Cortex of kidney (tissue), 1 donor: ENCODE measurements at places on chromosomes 5 and 9.

- no peak for DNase-seq
Observed at GRCh38 chr9:93121316-93122241, 12.5 kb downstream of the NINJ1 start.

DNA sequence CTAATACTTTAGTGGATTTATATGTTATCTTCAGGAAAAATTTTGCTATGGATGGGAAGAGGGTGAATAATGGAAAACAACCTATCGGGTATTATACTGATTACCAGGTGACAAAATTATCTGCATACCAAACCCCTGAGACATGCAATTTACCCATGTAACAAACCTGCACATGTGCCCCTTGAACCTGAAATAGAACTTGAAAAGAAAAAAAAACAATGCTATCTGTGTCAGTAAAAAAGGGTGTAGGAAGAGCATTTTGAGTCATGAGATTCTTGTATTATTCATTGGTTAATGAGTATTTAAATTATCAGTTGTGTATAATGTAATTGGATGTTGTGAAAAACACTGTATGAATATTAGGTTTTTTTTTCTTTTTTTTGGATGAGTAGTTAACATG, 75.4 kb downstream of the PRR16 start:
- DNase-seq: no peak

GRCh38 chr5:174729075-174729680, 4.8 kb downstream of the MSX2 start:
- DNase-seq: no peak

GRCh38 chr9:130780865-130781504, 54.1 kb upstream of the ABL1 start:
- no peak for DNase-seq

- no peak for DNase-seq
Observed at GRCh38 chr5:6704361-6704851, 8.8 kb upstream of the TENT4A start.

GRCh38 chr9:7452378-7452777, 347.2 kb downstream of the DMAC1 start:
- DNase-seq: no peak

DNA sequence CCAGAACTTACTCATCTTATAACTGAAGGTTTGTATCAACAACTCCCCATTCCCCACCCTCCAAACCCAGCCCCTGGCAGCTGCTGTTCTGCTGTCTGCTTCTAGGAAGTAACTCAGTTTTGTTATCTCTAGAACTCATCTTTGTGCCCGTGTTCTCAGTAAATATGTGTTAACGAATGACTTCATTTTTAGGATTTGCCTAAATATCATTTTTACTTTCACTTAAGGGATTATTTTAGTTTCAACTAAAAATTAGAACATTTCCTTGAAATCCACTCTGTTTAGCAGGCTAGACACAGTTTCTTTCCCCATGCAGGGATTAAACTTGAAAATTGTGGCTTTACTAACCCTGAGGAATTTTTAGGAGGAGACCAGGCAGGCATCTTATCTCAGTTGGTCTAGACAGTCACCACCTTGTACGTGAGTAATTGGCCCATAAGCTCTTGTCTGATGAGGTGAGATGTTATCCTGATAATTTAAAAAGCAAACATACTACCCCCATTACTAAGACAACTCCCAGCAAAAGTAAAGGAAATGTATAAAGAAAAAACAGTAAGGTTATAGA, 68.2 kb upstream of the TNFAIP8 start:
- DNase-seq: no peak

GRCh38 chr5:40555886-40556285, 123.8 kb upstream of the PTGER4 start:
- DNase-seq: no peak

DNA sequence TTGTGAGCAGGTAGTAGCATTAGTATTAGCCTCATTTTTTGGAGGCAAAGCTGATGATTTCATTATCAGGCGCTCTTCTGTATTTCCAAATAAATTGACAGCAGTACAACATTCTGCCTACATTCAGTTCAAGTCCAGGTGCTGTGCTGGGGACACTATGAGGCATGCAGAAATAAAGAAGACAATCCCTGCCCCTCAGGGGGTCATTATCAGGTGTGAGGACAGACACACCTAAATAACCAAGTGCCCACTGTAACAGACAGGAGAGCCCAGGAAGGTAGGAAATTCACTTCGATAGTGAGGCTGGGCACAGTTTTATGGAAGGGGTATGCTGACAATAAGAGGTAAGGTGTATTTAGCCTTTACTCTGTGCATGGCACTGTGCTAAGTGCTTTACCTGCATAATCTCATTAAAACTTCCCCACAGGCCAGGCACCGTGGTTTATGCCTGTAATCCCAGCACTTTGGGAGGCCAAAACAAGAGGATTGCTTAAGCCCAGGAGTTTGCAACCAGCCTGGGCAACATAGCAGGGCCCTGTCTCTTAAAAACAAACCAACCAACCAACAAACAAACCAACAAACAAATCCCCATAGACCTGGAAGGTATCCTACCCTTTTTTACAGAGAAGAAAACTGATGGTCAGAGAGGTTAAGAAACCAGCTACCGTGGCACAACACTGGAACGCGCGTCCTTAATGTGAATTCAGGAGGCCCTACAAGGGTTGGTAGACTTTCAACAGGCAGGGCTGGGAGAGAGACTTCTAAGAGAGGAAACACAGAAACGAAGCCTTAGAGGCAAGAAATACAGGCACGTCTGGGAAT, 17.5 kb upstream of the GPX3 start:
- no peak for DNase-seq

- DNase-seq: no peak
Observed at GRCh38 chr5:169335806-169336205, 34.9 kb upstream of the SLIT3 start.

GRCh38 chr5:172319708-172320441, 36.3 kb upstream of the UBTD2 start:
- DNase-seq: no peak

DNA sequence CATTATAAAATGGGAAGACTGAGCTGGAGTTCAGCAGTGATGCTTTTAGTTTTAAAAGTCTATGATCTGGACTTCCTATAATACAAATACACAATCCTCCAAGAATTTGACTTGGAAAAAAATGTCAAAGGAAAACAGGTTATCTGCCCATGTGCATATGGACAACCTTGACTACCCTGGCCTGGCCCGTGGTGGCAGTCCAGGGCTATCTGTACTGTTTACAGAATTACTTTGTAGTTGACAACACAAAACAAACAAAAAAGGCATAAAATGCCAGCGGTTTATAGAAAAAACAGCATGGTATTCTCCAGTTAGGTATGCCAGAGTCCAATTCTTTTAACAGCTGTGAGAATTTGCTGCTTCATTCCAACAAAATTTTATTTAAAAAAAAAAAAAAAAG, 17.3 kb downstream of the MOCS2 start:
- DNase-seq: no peak

- no peak for DNase-seq
Observed at GRCh38 chr5:125452991-125453390, 706.6 kb upstream of the ZNF608 start.

DNA sequence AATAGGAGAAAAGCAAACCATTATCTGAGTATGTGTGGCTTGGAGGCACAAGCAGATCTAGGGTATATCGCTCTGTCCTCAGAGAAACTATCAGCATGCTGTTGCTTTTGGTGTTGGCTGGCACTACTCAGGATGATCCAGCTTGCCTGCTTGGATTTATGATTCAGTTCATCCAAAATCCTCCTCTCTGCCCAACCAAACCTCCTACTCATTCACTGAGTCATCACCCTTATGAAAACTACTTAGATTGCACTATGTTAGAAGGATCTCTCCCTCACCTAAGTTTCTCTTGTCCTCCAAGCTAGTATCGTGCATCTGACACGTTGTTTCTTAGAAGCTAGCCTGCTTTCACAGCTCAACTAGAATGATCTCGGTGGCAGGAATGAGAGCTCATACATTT, 14.2 kb upstream of the ZBED3 start:
- DNase-seq: no peak

GRCh38 chr5:96133341-96134079, 171.9 kb upstream of the ELL2 start:
- DNase-seq: no peak

DNA sequence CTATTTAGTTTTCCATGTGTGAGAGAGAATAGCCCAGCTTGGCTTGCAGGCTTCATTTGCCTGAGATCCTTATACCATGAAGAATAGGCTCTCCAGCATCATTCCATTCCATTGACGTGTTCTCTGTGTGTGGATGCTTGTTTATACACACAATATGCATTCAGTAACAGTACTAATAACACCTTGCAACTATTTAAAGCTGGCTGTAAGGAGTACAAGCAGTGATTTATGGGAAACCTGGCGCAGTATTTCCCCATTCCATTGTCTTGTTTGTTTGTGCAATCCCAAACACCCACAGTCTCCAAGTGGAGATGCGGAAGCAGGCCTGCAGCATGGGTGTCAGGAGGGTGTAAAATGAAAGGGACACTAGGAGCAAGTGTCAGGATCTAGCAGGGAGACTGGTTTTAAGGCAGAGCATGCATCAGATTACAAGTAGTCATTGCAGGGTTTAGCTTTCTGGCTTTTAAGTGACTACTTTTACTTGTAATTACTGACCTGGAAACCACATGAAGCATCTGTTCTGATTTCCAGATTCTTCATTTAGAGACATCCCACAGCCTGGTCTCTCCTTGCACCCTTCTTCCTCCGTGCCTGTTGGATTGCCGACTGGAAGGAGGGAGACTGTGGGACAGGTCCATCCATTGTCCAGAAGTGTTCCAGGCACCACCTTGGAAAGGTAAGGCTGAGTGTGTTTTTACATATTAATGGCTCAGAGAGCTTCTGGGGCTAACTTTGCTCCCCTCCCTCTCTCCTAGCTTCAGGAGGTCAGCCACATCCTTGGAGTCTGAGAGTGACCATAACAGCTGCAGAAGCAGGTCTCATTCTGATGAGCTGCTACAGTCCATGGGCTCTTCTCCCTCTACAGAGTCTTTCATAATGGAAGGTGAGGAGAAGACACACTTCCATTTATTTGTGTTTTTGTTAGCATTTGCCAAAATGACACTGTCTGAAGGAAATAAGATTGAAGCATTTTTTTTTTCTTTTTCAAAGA, 241.6 kb downstream of the ARHGEF28 start:
- no peak for DNase-seq

DNA sequence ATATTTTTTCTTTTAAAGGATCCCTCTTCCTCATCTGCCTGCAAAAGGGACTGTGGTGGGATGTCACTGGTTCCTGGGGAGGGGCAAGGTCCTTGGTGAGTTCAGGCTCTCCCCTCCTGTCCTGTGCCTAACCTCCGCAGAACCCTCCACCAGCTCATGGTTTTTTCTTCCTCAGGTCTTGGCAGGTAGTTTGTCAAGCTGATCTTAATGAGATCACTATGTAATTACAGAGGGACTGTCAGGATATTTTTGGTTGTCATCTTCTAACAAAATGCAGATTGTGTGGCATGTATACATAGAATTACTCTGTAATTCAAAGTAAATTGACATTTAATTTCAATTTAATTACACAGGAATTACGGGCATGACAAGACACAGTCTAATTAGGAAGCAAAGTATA, 150.3 kb upstream of the SEMA6A start:
- DNase-seq: no peak

- DNase-seq: no peak
Observed at GRCh38 chr9:113245894-113246293, 24.6 kb downstream of the SLC31A1 start.

DNA sequence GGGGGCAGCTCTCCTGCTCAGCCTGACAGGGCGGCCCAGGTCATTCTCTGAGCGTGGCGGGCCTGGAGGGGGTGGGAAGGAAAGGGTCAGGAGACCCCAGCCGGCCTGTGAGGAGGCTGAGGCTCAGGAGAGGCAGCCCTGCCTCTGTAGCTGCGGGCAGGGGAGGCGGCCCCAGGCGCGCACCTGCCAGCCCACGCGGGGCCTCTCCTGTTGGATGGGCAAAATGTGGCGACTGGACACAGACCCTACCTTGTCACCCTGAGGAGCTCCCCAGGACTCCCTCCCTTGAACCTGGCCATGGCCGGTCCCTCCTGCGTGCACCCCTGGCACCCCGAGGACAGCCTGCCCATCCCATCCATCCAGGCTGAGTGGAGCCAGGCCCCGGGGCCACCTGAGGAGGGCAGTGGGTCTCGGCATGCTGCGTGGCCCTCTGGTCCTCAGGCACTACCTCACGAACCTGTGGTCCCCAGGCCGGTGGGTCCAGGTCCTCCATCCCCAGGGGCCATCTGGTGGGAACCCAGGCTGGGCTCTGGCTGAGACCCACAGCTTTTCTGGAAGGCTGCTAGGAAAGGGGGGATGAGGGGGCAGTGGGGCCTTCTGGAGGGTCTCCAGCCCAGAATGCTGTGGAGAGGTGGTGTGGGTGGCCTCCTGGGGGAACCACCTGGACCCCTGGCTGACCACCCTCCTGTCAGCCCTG, 15.1 kb upstream of the NRARP start:
- DNase-seq: no peak

GRCh38 chr5:42798284-42799240, 13.1 kb downstream of the SELENOP start:
- DNase-seq: no peak

GRCh38 chr5:180115326-180116076, 43.9 kb upstream of the RNF130 start:
- DNase-seq: no peak

- no peak for DNase-seq
Observed at GRCh38 chr9:35755071-35755470, 995 bp upstream of the MSMP start.

DNA sequence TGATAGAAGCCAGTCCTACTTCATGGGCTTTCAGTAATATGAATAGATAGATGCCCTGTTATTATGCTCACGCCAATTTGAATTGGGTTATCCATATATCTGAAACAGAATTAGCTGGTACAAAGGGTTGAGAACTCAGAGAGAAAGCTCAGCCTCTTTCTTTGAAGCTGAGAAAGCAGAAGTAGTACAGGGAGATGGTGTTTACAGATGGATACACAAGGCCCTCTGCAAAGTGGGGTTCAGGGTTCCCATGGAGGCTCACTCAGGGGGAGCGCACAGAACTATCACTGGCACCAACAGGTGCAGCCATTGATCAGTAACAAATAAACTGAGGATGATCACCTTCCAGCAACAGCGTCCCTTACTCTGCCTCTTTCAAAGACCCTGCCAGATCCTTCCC, 349.7 kb downstream of the ICE1 start:
- DNase-seq: no peak
